H1 (cell line): ENCODE measurements at places on chromosomes 11 and 22. TPM values are rescaled to one million over a fixed set of nuclear protein-coding genes. Genes with fewer than 3 reads are reported as not detected.

DNA sequence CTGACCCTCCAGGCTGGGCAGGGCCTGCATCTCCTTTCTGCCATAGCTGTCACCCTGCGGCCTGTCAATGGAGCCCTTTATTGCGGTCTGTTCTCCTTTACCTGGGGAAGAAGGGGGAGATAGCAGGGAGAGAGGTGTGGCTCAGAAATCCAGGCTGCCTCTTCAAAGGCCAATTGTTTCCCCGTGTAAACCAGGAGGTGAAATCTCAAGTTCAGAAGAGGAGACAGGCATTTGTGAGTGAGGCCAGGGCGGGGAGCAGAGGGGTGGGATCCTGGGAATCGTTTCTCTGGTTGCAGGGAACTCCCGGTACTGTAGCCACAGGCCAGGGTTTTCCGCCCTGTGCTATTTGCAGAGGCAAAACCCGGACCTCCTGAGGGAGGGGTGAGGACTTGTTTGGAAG lies 9.1 kb downstream of the DCPS start:
- DNase-seq: no peak

DNA sequence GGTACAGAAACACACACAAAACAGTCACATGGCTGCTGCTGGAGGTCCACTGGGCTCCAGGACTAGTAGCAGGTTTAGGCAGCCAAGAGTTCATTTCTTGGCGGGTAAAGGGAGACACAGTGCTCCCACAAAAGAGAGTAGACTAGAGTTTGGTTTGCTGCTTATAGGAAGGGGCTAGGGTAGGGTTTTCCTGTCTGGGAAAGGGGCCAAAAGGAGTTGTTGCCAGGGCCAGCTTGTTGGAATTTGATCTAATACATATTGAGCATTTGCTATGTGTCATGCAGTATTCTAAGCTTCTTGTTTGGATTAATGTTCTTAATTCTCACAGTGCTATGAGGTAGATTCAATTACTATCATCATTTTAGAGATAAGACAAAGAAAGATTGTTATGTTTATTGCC lies 195.1 kb upstream of the PLET1 start:
- DNase-seq: no peak

DNA sequence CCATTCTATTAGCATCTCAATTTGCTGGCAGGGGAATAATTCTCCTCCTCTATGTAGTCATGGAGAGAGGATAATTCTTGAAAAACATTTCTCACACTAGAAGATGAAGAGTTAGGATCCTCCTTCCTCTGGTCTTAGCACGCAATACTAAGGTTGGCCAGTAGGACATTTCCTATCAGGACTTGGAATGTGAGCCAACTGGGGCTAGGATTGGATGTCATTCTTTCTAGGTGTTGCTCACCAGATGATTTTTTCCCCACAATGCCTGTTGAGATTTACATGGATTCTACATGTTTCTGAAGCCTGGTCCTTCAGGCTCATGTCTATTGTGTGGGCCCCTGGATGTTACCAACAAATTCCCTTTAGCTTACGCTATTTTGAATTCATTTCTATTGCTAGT lies 28.0 kb downstream of the SLN start:
- DNase-seq: no peak

FOLR1 gene
- 1.3 and 1.9 TPM in 2 replicates for polyA plus RNA-seq

DNA sequence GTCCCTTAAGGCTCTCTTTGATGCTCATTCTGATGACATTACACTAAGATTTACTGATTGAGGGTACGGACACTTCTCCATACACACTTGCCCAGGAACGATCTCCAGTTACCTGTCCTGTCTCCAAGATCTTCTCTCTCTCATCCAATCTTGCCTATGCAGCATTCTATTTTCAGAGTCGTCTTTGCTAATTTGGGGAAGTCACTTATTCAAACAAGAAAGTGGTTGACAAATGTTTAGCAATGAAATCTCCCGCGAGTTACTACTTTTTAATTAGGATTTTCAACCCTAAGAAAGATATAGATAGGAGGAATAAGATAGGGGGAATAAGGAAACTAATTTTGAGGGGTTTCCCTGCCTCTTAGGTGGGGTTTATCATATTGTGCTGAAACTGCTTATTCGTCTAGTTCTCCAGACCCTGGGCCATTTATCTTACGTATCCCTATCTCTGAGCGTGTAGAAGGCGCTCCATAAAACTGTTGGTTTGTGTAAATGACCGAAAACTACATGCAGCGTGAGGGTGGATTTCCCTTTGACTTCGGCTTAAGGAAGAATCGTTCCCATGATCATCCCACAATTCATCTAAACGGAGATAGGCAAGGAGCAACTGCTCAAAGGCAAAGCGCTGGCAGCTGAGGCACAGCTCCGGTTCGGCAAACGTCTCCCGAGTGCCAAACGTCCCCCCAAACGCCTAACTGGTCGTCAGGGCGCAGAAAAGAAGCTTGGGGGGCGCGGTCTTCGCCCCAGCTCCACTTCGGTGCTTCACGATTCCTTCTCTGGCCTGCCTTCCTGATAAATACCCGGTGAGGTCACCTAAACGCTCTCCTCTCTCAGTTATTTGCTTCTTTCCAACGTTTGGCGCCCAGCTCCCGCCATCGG lies 804 bp downstream of the APIP start:
- DNase-seq: no peak

- no peak for DNase-seq
Observed at GRCh38 chr11:34749666-34750659, 129.1 kb downstream of the EHF start.

ASCL2 gene
- 0.41 and 0.51 TPM in 2 replicates for polyA plus RNA-seq

DNA sequence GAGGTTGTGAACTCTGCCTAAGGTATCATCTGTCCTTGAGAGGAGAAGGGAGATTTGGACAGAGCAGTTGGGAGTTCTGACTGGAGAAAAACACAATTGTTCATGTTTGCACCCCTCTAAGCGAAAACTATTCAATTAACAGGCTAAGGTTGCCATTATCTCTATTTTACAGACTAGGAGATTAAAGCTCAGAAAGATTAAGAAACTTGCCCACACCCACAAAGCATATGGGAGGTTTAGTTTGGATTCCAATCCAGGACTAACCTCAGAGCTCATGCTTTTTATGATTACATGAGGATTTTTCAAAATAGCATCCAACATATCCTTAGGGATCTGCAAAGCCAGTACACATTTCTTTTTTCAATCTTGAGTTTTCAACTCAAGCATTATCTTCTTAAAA lies 22.0 kb downstream of the GAB2 start:
- no peak for DNase-seq

- DNase-seq: no peak
Observed at GRCh38 chr22:39456522-39457197, at the start of gene MGAT3. Gene MGAT3, plus strand, starts transcription at chr22:39457012. Its CDS starts 30,336 bp downstream, at chr22:39487348.
